ENCODE measurements at places on chromosomes 2 and 18. TPM values are rescaled to one million over a fixed set of nuclear protein-coding genes. Genes with fewer than 3 reads are reported as not detected.

DNA sequence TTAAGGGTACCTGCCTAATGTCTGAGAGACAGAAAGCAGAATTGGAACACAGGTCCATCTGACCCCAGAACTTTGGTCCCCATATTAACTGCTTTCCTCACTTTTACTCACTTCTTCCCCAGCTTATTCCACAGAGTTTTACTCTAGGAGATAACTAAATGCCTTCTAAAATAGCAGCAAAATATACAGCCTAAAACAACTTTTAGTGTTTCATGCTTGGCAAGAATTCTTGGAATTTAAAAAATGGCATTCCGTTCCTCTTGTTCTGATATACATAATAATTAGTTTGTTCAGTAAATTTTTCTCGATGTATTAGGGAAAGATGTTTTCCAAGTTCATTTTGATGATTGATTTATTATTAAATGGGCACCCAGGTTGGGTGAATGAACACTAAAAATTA is 151.9 kb downstream of the FHOD3 start:
- no peaks in the 10 kb centered on the region for H3K36me3 ChIP-seq
- peaks cover 5% of the 10 kb centered on the region for H3K27me3 ChIP-seq
- no peak for DNase-seq

GRCh38 chr2:224976629-224977525 is 65.4 kb downstream of the DOCK10 start:
- no peaks in the 10 kb centered on the region for H3K27me3 ChIP-seq
- H3K36me3 ChIP-seq, result peaks cover 7% of the 10 kb centered on the region
- H3K27ac ChIP-seq, result peak overlapping the region; percentile 71

- no peak overlapping the region for H3K4me3 ChIP-seq
- no peak overlapping the region for H3K27ac ChIP-seq
- no peak for DNase-seq
- H3K4me1 ChIP-seq, result peaks cover 46% of the 10 kb centered on the region
- H3K36me3 ChIP-seq, result no peaks in the 10 kb centered on the region
These were observed 87.6 kb downstream of the CDC42EP3 start for GRCh38 chr2:37583867-37584266.

- no peaks in the 10 kb centered on the region for H3K4me1 ChIP-seq
- no peaks in the 10 kb centered on the region for H3K27me3 ChIP-seq
- H3K27ac ChIP-seq, result no peak overlapping the region
These were observed 101.7 kb upstream of the ETAA1 start for GRCh38 chr2:67295406-67295805.

DNA sequence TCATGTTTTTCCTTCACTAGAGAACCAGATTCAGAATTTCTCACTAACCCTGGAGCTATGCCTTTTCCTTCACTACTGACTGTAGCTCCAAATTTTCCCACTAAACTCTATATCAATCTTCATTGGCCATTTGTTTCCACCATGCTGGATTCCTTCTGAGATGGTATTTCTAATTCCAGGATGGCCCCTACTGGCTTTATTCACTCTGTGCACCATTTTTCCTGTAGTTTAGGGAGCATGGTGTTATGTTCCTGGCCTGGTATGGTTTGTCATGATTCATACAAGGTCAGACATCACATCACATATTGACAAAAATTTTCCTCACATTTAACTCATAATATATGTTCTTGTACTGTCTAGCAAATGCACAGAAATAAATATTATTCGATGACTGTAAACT is 229.2 kb upstream of the TFPI start:
- no peak overlapping the region for H3K4me3 ChIP-seq
- no peaks in the 10 kb centered on the region for H3K27me3 ChIP-seq
- DNase-seq, result no peak
- no peak overlapping the region for H3K27ac ChIP-seq

GRCh38 chr2:130832296-130832940 is 4.3 kb upstream of the ARHGEF4 start:
- no peak overlapping the region for H3K27ac ChIP-seq
- DNase-seq, result no peak
- H3K36me3 ChIP-seq, result no peaks in the 10 kb centered on the region
- H3K4me3 ChIP-seq, result no peak overlapping the region
- H3K27me3 ChIP-seq, result peaks cover 14% of the 10 kb centered on the region

DNA sequence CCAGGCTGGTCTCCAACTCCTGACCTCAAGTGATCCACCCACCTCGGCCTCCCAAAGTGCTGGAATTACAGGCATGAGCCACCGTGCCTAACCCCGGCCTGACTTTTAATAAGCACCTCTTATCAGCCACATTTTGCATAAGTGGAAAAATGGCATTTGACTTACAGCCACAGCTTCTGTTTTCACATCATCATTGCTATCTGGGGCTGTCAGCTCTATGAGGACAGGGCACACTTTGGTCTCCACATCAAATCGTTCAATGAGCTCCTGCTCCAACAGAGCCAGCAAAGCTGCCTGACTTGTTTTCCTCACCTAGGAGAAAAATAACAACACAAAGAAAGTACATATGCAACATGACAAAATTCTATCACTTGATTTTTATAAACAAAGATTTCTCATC is 26.4 kb downstream of the PPP4R1 start:
- H3K4me3 ChIP-seq, result no peak overlapping the region
- no peaks in the 10 kb centered on the region for H3K27me3 ChIP-seq

DNA sequence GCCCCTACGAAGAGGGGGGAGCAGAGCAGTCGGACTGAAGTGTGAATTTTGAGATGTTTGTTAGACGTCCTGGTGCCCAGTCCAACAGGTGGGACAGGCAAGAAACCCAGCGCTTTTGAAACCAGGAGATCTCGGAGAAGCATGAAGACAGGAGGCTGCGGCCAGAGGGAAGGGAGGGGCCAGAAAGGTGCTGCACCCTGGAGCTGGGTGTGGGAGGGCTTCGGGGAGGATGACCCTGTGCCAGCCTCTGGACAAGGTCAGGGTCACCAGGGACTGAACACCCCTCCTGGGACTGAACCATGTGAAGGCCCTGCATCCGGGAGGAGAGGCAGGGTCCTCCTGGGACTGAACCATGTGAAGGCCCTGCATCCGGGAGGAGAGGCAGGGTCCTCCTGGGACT is 6.1 kb downstream of the TMEM18 start:
- H3K36me3 ChIP-seq, result peaks cover 78% of the 10 kb centered on the region
- no peak overlapping the region for H3K27ac ChIP-seq
- H3K4me1 ChIP-seq, result peaks cover 41% of the 10 kb centered on the region
- DNase-seq, result no peak
- no peak overlapping the region for H3K4me3 ChIP-seq
- no peaks in the 10 kb centered on the region for H3K27me3 ChIP-seq

GRCh38 chr2:236663287-236664101 is 93.9 kb downstream of the ACKR3 start:
- H3K27me3 ChIP-seq, result peaks cover 10% of the 10 kb centered on the region
- H3K4me1 ChIP-seq, result no peaks in the 10 kb centered on the region
- no peaks in the 10 kb centered on the region for H3K36me3 ChIP-seq
- no peak for DNase-seq
- no peak overlapping the region for H3K4me3 ChIP-seq

GRCh38 chr2:240961910-240962299 is 36.5 kb upstream of the SNED1 start:
- H3K4me1 ChIP-seq, result no peaks in the 10 kb centered on the region
- H3K27ac ChIP-seq, result no peak overlapping the region
- DNase-seq, result no peak
- no peaks in the 10 kb centered on the region for H3K27me3 ChIP-seq
- no peaks in the 10 kb centered on the region for H3K36me3 ChIP-seq

TIA1 gene
- total RNA-seq, result 129 TPM

INPP4A gene
- total RNA-seq, result 19.6 TPM

TNFAIP6 gene
- total RNA-seq, result 0.29 TPM
